Lung (tissue), 17 donors: ENCODE measurements at places on chromosomes 12 and 14. TPM values are rescaled to one million over a fixed set of nuclear protein-coding genes. Genes with fewer than 3 reads are reported as not detected.

GRCh38 chr12:101948365-101948764, 71.0 kb downstream of the DRAM1 start:
- no peak overlapping the region for H3K4me3 ChIP-seq
- H3K36me3 ChIP-seq, result no peaks in the 10 kb centered on the region
- no peak for DNase-seq
- peaks cover 7% of the 10 kb centered on the region for H3K4me1 ChIP-seq
- no peak overlapping the region for H3K27ac ChIP-seq

DNA sequence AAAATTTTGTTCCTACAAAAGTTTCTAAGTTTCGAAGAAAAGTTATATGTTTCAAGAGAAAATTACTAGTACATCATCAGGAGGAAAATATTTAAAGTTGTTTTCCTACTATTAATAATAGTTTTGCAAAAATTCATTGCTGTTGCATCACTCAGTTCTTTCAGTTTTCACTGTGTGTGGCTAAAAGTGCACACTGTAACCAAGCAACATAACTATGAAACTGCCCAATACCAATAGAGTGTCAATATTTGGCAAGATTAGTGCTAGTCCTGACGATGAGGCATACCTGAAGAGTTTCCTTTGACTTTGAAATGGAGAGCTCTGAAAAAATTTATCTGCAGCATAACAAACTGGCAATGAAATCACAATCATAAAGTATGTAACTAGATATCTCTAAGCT, 194.3 kb downstream of the CPNE8 start:
- no peaks in the 10 kb centered on the region for H3K27me3 ChIP-seq
- no peaks in the 10 kb centered on the region for H3K36me3 ChIP-seq
- DNase-seq, result peak; percentile 2
- H3K27ac ChIP-seq, result no peak overlapping the region
- no peak overlapping the region for H3K4me3 ChIP-seq
- H3K4me1 ChIP-seq, result no peaks in the 10 kb centered on the region

GRCh38 chr12:48924617-48925303, 532 bp downstream of the FKBP11 start:
- H3K4me3 ChIP-seq, result peak overlapping the region; percentile 79
- peak; percentile 62 for DNase-seq
- H3K27ac ChIP-seq, result peak overlapping the region; percentile 18
- H3K27me3 ChIP-seq, result no peaks in the 10 kb centered on the region

DNA sequence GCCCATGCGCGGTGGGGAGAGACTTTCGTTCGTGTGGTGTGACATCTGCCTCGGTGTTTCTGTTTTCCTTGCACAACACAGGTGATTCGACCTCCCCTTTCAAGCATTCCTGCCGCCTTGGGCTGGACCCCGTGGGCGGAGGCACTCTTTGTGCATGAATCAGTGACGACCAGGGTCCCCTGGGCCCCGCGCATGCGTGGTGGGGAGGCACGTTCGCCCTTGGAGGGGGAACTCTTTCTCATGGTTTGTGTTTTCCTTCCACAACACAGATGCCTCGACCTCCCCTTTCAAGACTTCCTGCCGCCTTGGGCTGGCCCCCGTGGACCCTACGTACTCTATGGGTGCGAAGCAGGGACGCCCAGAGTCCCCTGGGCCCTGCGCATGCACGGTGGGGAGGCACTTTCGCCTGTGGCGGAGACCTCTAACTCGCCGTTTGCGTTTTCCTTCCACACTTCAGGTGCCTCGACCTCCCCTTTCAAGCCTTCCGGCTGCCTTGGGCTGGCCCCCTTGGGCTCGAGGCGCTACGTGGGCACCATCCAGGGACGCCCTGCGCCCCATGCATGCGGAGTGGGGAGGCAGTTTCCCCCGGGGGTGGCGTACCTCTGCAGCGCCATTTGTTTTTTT, 340.9 kb downstream of the ALG10 start:
- no peak overlapping the region for H3K4me3 ChIP-seq
- no peaks in the 10 kb centered on the region for H3K27me3 ChIP-seq
- no peak for DNase-seq
- no peaks in the 10 kb centered on the region for H3K36me3 ChIP-seq
- no peak overlapping the region for H3K27ac ChIP-seq

DNA sequence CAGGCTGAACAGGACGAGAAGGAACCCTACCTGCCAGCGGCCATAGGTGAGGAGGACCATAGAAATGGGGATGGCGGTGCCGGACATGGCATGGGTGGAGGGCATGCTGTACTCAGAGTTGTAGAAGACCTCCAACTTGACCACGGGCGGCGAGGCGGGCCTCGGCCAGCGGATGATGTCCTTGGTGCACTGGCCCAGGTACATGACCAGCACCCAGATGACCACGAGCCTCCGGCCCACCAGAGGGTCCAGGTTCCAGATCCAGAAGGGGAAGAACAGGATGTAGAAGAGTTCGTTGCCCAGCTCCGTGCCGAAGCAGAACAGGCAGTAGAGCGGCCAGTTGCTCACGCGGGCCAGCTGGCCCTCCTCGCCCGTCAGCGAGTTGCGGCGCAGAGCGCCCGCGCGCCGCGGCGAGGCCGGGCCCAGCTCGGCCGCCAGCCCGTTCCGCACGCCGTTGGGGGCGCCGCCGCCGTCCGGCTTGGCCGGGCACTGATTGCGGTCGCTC, 582 bp downstream of the SGPP1 start:
- peaks cover 4% of the 10 kb centered on the region for H3K4me1 ChIP-seq
- H3K27me3 ChIP-seq, result no peaks in the 10 kb centered on the region
- H3K4me3 ChIP-seq, result peak overlapping the region; percentile 87
- no peaks in the 10 kb centered on the region for H3K36me3 ChIP-seq
- peak overlapping the region; percentile 81 for H3K27ac ChIP-seq

DNA sequence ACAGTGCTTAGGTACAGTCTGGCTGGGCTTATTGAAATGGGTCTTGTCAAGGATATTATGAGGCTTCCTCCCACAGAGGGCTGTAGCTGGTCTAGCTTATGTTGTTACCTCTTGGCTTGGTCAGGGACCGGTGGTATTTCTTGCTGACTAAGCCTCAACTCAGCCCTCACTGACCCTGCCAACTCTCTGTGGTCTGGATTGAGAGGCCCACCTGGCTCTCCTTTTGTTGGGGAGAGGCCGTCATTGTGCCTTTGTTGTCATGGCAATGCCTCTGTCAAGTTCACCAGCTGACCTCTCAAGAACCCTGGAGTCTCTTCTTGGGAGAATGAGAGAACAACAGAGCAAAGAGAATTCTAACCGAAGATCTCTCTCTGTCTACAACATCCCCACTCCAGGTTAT, 245.6 kb upstream of the NPAS3 start:
- H3K4me3 ChIP-seq, result no peak overlapping the region
- no peak for DNase-seq
- no peaks in the 10 kb centered on the region for H3K36me3 ChIP-seq
- no peaks in the 10 kb centered on the region for H3K27me3 ChIP-seq

DNA sequence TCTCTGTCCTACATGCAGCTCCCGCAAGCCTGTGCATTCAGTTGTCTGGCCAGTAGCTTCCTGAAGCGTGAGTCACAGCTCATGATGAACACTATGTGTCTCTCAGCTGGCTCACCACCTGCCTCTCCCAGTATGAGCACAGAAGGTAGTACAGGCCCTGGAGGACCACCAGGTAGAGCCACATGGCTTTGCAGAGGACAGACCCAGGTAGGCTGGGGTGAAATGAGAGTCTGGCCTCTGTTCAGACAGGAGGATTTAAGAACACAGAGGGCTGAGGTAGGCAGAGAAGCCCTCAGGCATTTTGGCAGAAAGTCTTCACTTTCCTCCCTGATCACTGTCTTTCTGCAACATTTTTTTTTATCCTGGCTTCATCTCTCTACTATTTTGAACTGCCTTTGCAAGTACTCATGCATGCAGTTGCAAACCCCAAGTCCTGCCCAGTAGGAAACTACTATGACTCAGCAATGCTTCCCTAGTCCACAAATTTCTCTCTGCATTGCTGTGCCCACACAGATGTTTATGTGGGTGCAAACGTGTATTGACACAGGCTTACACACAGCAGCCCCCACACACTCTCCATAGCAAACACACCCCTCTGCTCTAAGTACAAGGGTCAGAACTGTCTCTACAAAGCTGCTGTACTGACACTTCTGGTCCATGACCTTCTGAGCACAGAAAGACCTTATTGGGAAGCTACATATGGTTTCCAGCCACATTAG, 7.2 kb upstream of the SDR9C7 start:
- H3K27ac ChIP-seq, result no peak overlapping the region
- no peak overlapping the region for H3K4me3 ChIP-seq
- peaks cover 4% of the 10 kb centered on the region for H3K4me1 ChIP-seq
- DNase-seq, result no peak
- no peaks in the 10 kb centered on the region for H3K27me3 ChIP-seq
- H3K36me3 ChIP-seq, result no peaks in the 10 kb centered on the region

DNA sequence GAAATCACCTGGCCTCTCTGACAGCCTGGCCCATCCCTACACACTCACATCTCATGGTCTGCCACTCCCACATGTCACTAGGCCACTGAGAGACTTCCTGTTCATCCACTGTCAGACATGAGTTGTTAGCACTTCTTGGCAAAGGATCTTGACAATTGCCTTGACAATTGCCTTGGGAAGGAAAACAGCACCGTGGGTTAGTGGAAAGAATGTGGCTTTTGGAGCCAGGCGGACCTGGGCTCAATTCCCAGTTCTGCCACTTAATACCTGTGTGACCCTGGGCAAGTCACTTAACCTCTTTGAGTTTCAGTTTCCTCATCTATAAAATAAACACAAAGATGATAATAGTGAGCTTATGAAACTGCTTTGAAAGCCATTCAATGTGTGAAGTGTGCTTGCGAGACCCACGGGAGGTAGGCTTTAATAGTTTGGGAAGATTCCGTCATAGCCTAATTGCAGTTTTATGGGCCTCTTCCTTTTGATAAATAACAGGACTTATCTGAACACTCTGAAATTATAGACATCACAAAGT, 250.4 kb downstream of the C12orf75 start:
- H3K4me3 ChIP-seq, result no peak overlapping the region
- no peak overlapping the region for H3K27ac ChIP-seq
- H3K4me1 ChIP-seq, result no peaks in the 10 kb centered on the region
- peak; percentile 29 for DNase-seq
- H3K27me3 ChIP-seq, result no peaks in the 10 kb centered on the region

DNA sequence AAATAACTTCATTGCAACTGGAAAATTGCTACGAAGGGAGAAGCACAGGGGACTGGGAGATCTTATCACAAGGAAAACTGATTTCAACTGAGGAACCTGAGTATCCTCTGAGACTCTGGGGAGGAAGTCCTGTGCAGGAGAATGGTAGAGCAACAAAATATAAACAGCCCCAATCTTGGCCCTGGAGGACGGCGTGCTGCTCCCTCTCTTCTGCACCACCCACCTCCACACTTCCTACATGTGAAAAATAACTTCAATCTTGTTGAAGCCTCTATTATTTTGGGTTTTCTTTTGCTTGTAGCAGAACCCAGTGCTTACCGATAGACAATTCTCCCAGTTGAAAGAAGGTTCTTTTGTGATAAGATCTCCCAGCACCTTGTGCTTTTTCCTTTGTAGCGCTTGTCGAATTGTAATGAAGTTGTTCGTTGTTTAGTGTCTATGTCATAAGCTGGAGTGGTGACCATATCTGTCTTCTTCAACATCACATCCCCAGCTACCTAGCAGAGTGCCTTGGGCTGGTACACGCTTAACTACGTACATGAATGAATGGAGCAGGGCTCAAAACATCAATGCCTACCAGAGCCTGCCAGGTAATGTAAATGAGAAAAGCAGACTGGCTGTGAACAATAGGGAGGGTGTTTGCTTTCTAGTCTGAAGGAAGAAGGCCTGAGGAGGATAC, 2.8 kb upstream of the CD4 start:
- H3K27ac ChIP-seq, result no peak overlapping the region
- H3K4me1 ChIP-seq, result peaks cover 7% of the 10 kb centered on the region
- H3K36me3 ChIP-seq, result no peaks in the 10 kb centered on the region
- no peak overlapping the region for H3K4me3 ChIP-seq
- no peak for DNase-seq
- no peaks in the 10 kb centered on the region for H3K27me3 ChIP-seq

DNA sequence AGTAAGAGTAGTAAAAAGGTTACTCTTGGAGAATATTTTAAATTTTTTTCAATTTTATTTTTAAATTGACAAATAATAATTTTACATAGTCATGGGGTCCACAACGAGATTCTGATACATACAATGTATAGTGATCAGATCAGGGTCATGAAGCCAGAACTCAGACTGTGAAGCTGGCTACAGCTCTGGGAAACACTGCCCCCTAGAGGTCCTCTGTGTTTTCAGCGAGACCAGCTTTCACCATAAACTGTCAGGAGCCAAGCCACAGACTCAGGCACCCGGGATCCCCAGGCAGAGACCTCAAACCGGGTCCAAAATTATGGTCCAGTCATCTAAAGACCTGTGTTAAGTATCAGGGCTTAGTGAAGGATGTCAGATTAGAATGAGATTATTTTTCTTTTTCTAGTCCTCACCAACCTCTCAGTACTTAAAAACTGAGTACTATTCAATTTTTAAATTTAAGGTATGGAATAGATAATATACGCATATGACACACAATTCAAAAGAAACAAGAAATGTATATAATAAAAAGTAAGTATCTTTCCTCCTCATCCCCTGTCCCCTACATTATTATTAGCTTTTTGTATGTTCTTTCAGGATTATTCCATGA, 397.1 kb downstream of the MDGA2 start:
- no peaks in the 10 kb centered on the region for H3K4me1 ChIP-seq
- H3K27ac ChIP-seq, result no peak overlapping the region
- peak; percentile 36 for DNase-seq
- no peak overlapping the region for H3K4me3 ChIP-seq

DNA sequence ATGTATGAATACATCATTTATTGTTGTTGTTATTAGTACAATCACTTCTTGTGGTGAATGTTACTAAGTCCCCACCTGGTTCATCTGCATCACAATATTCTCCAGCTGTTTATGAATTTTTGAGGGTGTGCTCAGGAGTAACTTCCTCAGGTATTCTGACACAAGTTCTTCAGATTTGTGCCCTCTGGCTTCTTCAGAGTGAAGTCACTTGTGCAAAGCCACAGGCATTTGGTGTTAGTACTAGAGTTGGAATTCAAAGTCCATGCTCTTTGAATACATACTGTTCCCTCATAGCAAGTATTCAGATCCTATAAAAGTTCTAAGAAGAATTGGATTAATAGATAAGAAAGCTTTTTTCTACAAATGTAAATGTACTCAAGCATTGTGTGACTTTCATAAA, 150.3 kb upstream of the AVPR1A start:
- H3K27ac ChIP-seq, result no peak overlapping the region
- no peaks in the 10 kb centered on the region for H3K27me3 ChIP-seq
- DNase-seq, result no peak

- no peaks in the 10 kb centered on the region for H3K4me1 ChIP-seq
- H3K27me3 ChIP-seq, result no peaks in the 10 kb centered on the region
- no peak for DNase-seq
- H3K4me3 ChIP-seq, result no peak overlapping the region
- H3K27ac ChIP-seq, result no peak overlapping the region
Observed at GRCh38 chr12:90729736-90730135, 225.2 kb downstream of the CCER1 start.

- H3K4me1 ChIP-seq, result no peaks in the 10 kb centered on the region
- no peak overlapping the region for H3K27ac ChIP-seq
- H3K4me3 ChIP-seq, result no peak overlapping the region
- H3K36me3 ChIP-seq, result peaks cover 32% of the 10 kb centered on the region
- DNase-seq, result no peak
Observed at GRCh38 chr14:77559381-77559780, 57.1 kb downstream of the SPTLC2 start.

GRCh38 chr12:56155256-56155845, 2.8 kb upstream of the MYL6 start:
- peaks cover 23% of the 10 kb centered on the region for H3K36me3 ChIP-seq
- no peaks in the 10 kb centered on the region for H3K27me3 ChIP-seq
- H3K4me1 ChIP-seq, result peaks cover 9% of the 10 kb centered on the region
- no peak overlapping the region for H3K27ac ChIP-seq

LRIG3 gene
- 10.0 TPM for polyA plus RNA-seq
